IMR-90 (cell line): ENCODE measurements at places on chromosomes 2 and 18.

- DNase-seq, result no peak
Measured at GRCh38 chr2:70558195-70558808, 4.7 kb upstream of the TGFA start.

- no peak for DNase-seq
Measured at GRCh38 chr2:48129293-48129950, 223.1 kb upstream of the FBXO11 start.

GRCh38 chr2:190353537-190353899 lies 10.1 kb downstream of the INPP1 start:
- no peak for DNase-seq

- DNase-seq, result peak; percentile 60
Measured at GRCh38 chr2:146661473-146662096, 1183.2 kb upstream of the ACVR2A start.

GRCh38 chr18:13930964-13931363 lies 15.6 kb upstream of the MC2R start:
- no peak for DNase-seq

DNA sequence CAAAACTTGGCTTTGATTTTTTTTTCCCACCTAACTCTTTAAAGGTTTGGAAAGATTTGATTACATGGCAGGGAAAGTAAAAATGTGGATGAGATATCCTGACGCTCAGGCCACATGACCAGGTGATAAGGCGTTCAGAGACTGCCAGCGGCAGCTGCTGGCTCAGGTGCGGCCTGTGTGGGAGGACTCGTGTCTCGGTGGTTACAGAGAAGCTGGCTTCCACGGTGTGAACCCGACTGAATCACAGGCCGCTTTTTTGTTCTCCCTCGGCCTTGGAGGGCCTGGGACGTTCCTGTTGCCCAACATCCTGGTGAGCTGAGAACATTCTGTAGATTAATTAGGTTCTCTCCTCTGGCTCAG lies 124.2 kb upstream of the ZNF516 start:
- DNase-seq, result peak; percentile 58

DNA sequence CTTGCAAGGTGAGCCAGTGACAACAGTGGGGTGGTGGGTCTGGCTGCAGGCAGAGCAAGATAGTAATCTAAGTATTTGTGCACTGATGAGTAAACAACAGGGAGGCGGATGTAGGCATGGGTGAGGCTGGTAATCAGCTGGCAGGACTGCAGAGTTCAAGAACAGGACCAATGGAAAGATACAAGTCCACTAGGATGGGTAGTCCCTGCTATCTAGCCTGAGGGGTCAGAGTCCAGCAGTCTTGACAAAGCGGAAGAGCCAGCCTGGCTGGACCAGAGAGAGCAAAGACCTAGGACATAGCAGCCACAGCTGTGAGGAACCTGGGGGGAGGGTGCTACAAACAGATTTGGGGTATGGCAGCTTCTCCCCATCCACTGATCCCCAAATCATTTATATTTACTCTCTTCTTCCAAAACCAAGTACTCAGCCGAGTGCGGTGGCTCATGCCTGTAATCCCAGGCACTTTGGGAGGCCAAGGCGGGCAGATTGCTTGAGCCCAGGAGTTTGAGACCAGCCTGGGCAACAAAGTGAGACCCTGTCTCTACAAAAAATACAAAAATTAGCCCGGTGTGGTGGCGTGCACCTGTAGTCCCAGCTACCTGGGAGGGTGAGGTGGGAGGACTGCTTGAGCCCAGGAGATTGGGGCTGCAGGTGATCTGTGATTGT lies 25.9 kb downstream of the VIL1 start:
- DNase-seq, result no peak

DNA sequence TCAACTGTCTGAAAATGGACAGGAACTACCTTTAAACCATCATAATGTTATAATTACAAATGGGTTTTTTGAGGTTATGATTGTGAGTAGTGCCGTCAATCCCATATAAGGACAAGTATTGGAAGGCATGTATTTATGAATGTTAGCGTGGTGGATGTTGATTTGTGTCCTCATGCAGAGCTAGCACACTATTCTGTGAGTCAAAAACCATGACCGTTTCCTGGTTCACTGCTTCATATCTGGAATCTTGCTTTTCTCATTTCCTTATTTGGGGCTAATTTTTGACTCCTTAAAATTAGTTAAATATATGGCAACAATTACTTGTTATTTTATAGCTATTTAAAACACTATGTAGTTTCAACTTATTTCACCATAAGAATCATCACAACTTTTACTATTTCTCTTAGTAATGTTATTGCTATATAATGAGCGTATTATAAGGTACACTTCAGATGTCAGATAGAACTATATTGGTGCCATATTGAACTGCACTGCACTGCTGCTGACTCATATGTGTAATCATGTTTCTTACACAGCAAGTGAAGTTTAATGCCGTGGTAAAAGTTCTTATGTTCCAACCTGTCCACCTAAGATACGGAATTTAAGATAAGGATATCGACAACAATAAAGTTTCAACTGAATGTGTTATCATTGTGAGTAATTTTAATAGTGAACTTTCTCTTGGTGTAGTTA lies 192.8 kb downstream of the PTGR3 start:
- DNase-seq, result no peak

- no peak for DNase-seq
Measured at GRCh38 chr18:49778826-49779465, 34.4 kb downstream of the ACAA2 start.

DNA sequence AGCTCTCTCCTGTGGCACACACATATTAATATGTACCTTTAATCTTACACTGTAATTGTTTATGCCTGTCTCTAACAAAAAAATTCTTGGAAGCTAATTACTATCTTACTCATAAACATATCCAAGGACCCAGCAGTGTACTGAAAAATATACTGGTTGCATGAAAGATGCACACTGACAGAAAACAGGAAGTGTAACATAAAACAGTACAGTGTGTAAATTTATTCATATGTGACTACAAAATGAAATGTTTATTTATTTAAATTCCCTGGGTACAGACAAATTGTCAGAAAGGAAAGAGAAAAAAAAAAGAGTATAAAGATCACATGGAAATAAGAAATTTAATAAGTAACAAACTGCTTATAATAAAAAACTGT lies 28.5 kb downstream of the TMEM131 start:
- DNase-seq, result no peak

- DNase-seq, result peak; percentile 91
Measured at GRCh38 chr2:222950638-222951285, 89.9 kb downstream of the ACSL3 start.

DNA sequence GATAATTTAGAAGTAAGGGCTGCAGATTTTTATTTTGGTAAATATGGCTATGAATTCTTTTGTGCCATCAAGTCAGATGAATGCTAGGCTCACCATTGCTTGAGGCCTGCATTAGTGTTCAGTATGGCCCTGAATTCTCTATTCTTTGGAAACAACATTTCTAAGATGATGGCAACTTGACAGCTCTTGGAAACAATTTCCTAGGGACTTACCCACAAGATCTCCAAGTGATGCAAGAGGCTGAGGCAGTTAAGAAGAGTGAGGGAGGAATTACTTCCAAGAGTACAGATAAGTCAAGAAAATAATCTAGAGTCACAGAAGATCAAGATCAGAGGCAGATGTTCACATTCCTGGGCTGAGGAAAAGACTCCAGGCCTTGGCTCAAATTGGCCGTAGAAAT lies 129.1 kb downstream of the NRP2 start:
- peak; percentile 52 for DNase-seq

GRCh38 chr18:53070788-53071187 lies 730.8 kb downstream of the DCC start:
- no peak for DNase-seq

- DNase-seq, result no peak
Measured at GRCh38 chr18:47168509-47168908, 7.7 kb downstream of the IER3IP1 start.

- DNase-seq, result no peak
Measured at GRCh38 chr2:71482055-71482454, 28.7 kb downstream of the DYSF start.

DNA sequence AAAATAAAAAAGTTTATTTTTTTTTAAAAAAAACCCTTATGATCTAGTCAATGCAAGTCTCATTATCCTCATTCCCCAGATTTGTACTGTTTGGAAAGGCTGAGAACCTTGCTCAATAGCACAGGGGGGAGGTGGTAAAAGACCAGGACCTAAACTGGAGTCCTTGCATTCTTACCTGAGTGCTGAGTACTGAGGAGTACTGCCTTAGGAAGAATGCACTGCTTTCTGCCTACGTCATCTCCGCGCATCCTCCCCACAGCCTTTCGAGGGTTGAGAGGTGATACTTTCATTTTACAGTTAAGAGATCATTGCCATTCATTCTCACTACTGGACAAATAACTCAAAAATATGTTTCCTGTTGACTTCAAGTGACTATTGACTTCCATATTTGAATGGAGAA lies 73.8 kb downstream of the MAP3K20 start:
- no peak for DNase-seq

- DNase-seq, result no peak
Measured at GRCh38 chr2:70454936-70455544, 98.6 kb downstream of the TGFA start.

- peak; percentile 60 for DNase-seq
Measured at GRCh38 chr2:27804146-27804545, 32.6 kb downstream of the MRPL33 start.

DNA sequence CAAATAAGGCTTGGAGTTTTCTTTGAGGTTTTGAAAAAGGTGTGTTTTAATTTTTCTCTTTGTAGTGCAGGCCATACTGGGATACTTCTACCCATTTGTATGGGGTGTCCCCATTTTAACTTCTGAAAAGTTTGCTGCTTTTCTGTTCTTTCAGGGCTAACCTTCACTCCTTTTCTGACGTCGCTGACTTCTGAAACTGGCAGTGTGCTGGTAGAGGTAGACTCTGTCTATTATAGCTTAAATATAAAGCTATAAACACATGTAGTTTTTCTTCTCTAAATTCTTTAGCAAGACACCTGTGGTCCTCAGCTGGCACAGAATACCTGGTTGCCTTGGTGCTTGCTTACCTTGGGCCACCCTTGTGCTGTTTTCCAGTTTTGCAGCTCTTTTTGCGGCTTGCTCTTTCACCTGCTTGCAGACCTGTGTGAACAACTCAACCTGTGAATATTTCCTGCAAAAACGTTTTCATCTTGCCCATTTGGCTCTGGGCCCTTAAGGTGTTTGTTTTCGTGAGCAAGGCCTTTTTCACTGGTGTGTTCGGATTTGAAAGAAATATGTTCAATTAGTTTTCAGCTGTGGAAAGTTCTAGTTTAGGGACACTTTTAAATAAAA lies 42.2 kb downstream of the PHLPP1 start:
- no peak for DNase-seq
